ENCODE measurements at places on chromosomes 5 and 9.

- DNase-seq: peak; percentile 66
- no peaks in the 10 kb centered on the region for H3K36me3 ChIP-seq
- no peaks in the 10 kb centered on the region for H3K4me1 ChIP-seq
- no peaks in the 10 kb centered on the region for H3K27me3 ChIP-seq
Observed at GRCh38 chr9:110217656-110218099, 9.7 kb upstream of the C9orf152 start.

DNA sequence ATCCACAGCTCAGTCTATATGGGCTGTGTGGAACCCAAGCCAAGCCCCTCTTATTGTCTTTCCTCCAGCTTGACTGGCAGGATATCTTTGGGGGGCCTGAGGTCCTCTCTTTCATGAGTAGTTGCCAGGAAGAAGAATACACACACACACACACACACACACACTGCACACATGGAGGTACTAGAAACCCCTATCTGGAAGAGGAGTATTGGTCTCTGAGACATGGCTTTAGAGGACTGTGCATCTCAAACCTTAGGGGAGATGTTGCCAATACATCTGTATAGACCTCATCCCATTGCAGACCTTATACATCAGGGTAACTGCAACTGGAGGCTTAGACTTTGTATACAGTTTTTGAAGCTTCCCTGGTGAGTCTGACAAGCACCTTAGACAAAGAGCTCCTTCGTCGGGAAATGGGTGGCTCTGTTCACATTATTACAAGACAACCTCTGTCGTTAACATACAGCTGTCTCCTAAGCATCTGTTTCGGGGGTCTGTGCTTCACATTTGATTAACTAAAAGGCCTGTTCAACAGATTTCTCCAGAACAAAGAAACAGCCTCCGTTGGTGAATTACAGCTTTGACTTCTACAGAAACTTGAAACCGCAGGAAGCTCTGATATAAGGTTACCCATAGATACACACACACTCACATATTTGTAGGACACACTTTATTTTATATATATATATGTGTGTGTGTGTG is 5.5 kb upstream of the ENTREP1 start:
- no peak overlapping the region for H3K27ac ChIP-seq
- peaks cover 50% of the 10 kb centered on the region for H3K27me3 ChIP-seq
- no peaks in the 10 kb centered on the region for H3K36me3 ChIP-seq
- no peak overlapping the region for H3K4me3 ChIP-seq

GRCh38 chr9:21121595-21122251 is 19.9 kb downstream of the IFNW1 start:
- no peak for DNase-seq
- no peak overlapping the region for H3K4me3 ChIP-seq
- peaks cover 19% of the 10 kb centered on the region for H3K27me3 ChIP-seq
- no peak overlapping the region for H3K27ac ChIP-seq

DNA sequence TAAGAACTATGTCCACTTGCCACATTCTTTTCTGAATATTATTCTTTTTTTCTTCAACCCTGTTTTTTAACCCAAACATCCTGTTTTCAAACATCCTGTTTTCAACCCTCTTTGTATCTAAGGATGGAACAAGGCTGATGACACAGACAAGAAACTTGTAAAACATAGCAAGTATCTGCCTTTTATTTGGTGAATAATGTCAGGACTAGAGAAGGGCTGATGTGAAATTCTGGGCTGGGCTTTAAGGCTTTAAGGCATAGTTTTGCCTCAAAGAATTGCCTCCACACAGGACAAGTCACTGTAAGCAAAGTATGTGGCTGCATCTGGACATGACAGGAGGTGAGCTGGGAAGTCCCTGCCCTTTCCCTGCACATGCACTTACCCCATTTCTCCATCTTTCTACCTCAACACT is 42.5 kb upstream of the RIC1 start:
- H3K27me3 ChIP-seq: no peaks in the 10 kb centered on the region
- DNase-seq: peak; percentile 82
- peaks cover 38% of the 10 kb centered on the region for H3K4me1 ChIP-seq
- H3K27ac ChIP-seq: peak overlapping the region; percentile 93
- H3K36me3 ChIP-seq: no peaks in the 10 kb centered on the region
- H3K4me3 ChIP-seq: 0 out of 2 replicates have a peak overlapping the region, but pooled peaks have one; percentile 3

- H3K36me3 ChIP-seq: no peaks in the 10 kb centered on the region
- no peak overlapping the region for H3K4me3 ChIP-seq
- H3K4me1 ChIP-seq: peaks cover 22% of the 10 kb centered on the region
Observed at GRCh38 chr9:95502248-95502647, 14.5 kb downstream of the PTCH1 start.

- H3K4me1 ChIP-seq: no peaks in the 10 kb centered on the region
- no peak overlapping the region for H3K27ac ChIP-seq
- H3K4me3 ChIP-seq: no peak overlapping the region
Observed at GRCh38 chr5:143860211-143860610, 48.2 kb downstream of the HMHB1 start.

DNA sequence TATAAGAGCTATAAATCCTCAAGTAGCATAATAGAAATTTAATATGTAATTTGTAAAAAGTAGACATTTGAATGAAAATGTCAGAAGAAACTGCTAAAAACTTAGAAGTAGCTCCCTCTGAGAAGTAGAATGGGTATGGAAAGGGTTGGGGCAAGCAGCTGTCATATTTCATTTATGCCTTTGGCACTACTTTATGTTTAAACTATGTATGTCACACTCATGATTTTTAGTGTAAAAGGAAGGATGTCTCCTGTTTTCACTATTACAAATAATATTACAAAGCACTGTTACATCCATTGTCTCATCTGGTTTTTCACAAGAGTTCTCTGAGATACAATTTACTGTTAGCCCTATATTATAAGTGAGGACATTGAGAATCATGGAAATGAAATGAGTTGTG is 96.3 kb upstream of the ZNF462 start:
- H3K4me3 ChIP-seq: no peak overlapping the region
- H3K4me1 ChIP-seq: no peaks in the 10 kb centered on the region

- no peak overlapping the region for H3K27ac ChIP-seq
- H3K27me3 ChIP-seq: no peaks in the 10 kb centered on the region
- no peak overlapping the region for H3K4me3 ChIP-seq
- H3K4me1 ChIP-seq: no peaks in the 10 kb centered on the region
- no peak for DNase-seq
- no peaks in the 10 kb centered on the region for H3K36me3 ChIP-seq
Observed at GRCh38 chr5:78557601-78558000, 91.0 kb downstream of the LHFPL2 start.

DNA sequence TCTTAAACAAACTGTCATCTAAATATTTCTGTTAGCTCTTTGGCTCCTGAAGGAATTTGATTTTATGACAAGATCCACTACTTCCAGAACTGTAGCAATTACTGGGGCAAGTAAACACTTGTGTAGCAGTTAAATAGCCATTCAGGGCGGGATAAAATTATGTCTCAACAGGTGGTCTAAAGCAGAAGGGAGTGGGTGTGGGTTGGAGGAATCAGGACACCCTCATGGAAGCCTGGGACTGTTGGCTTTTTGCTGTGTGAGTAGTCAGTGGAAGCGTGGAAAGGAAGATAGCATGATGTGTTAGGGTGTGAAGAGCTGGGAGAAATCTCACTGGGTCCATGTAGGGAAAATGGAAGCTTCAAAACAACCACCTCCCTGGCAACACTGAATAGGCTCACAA is 127.1 kb downstream of the FBXL7 start:
- H3K36me3 ChIP-seq: no peaks in the 10 kb centered on the region
- H3K27ac ChIP-seq: no peak overlapping the region
- peaks cover 12% of the 10 kb centered on the region for H3K4me1 ChIP-seq
- H3K4me3 ChIP-seq: no peak overlapping the region
- no peaks in the 10 kb centered on the region for H3K27me3 ChIP-seq

DNA sequence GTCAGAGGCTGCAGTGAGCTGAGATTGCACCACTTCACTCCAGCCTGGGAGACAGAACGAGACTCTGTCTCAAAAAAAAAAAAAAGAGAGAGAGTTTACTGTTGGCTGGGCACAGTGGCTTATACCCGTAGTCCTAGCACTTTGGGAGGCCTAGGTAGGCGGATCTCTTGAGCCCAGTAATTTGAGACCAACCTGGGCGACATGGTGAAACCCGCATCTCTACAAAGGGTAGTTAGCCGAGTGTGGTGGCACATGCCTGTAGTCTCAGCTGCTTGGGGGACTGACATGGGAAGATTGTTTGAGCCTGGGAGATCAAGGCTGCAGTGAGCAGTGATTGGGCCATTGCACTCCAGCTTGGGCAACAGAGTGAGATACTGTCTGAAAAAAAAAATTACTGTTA is 12.6 kb downstream of the HABP4 start:
- no peak overlapping the region for H3K4me3 ChIP-seq
- no peaks in the 10 kb centered on the region for H3K27me3 ChIP-seq
- no peak for DNase-seq
- peaks cover 5% of the 10 kb centered on the region for H3K36me3 ChIP-seq
- H3K27ac ChIP-seq: no peak overlapping the region

DNA sequence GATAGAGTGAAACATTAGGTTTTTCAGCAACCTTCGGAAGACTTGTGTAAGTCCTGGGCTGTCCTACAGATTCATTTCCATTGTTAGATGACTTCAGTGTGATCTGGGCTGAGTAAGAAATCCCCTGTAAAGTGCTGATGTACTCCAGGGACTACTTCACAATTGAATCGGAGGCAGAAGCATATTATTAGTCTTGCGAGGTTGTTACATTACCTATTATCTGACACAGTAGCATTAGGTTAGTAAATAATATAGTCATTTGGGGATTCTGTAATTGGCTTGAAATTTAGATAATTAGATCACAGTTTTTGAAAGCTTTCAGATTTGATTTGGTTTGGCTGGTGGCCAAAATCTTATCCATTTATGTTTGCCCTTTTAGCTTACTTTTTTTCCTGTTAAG is 62.4 kb downstream of the DMRT1 start:
- no peak for DNase-seq
- no peaks in the 10 kb centered on the region for H3K36me3 ChIP-seq
- no peak overlapping the region for H3K4me3 ChIP-seq
- H3K4me1 ChIP-seq: no peaks in the 10 kb centered on the region

- DNase-seq: no peak
- H3K27ac ChIP-seq: no peak overlapping the region
- peaks cover 17% of the 10 kb centered on the region for H3K4me1 ChIP-seq
- H3K4me3 ChIP-seq: no peak overlapping the region
Observed at GRCh38 chr9:69645488-69645887, 26.7 kb downstream of the APBA1 start.

- no peaks in the 10 kb centered on the region for H3K36me3 ChIP-seq
- DNase-seq: peak; percentile 32
- no peak overlapping the region for H3K4me3 ChIP-seq
- H3K27me3 ChIP-seq: no peaks in the 10 kb centered on the region
- no peak overlapping the region for H3K27ac ChIP-seq
- H3K4me1 ChIP-seq: peaks cover 16% of the 10 kb centered on the region
Observed at GRCh38 chr5:36418152-36418979, 116.7 kb upstream of the RANBP3L start.

DNA sequence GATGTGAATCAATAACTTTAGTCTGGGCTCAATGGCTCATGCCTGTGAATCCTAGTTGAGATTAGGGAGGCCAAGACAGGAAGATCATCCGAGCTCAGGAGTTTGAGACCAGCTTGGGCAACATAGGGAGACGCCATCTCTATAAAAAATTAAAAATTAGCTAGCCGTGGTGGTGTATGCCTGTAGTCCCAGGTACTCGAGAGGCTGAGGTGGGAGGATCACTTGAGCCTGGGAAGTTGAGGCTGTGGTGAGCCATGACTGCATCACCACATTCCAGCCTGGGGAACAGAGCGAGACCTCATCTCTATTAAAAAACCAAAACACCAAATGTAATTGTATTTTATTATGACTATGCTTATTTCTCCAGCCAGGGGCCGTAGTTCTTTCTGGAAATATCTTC is 69.6 kb upstream of the NR5A1 start:
- H3K27me3 ChIP-seq: no peaks in the 10 kb centered on the region
- H3K4me1 ChIP-seq: peaks cover 13% of the 10 kb centered on the region
- no peak overlapping the region for H3K4me3 ChIP-seq
- no peaks in the 10 kb centered on the region for H3K36me3 ChIP-seq

DNA sequence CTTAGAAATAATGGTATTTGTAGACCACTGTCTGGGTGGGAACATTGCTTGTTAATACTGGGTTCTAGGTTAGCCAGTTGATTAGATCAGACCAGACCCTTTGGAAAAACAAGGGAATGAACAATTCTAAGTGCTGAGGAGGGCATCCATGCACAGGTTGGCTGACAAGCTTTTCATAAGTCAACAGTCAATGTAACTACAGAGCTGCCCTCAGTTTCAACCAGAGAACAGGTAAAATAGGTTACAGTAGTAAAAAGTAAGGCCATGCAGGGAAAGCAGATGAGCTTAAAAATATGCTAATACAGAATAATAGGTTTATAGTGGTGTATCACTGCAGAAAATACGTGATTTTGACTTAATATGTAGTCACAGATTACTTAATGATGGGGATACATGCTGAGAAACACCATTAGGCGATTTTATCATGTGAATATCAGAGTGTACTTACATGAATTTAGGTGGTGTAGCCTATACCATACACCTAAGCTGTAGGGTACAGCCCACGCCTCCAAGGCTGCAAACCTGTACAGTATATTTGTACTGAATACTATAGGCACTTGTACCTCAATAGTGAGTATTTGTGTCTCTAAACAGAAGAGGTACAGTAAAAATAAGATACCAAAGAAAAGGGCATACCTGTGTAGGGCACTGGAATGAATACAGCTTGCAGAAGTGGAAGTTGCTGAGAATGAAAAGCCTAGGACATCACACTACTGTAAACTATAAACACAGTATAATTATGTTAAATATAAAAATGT is 6.1 kb upstream of the FGF18 start:
- H3K27me3 ChIP-seq: no peaks in the 10 kb centered on the region
- no peak overlapping the region for H3K4me3 ChIP-seq
- DNase-seq: no peak
- peaks cover 53% of the 10 kb centered on the region for H3K36me3 ChIP-seq
- no peak overlapping the region for H3K27ac ChIP-seq

- peak; percentile 27 for DNase-seq
- no peaks in the 10 kb centered on the region for H3K27me3 ChIP-seq
- no peaks in the 10 kb centered on the region for H3K4me1 ChIP-seq
- no peaks in the 10 kb centered on the region for H3K36me3 ChIP-seq
Observed at GRCh38 chr9:125106285-125106893, 36.9 kb downstream of the SCAI start.

GRCh38 chr5:166433679-166434078 is 1857.8 kb upstream of the WWC1 start:
- H3K4me3 ChIP-seq: no peak overlapping the region
- DNase-seq: no peak
- no peaks in the 10 kb centered on the region for H3K4me1 ChIP-seq
- no peak overlapping the region for H3K27ac ChIP-seq
- H3K27me3 ChIP-seq: no peaks in the 10 kb centered on the region

DNA sequence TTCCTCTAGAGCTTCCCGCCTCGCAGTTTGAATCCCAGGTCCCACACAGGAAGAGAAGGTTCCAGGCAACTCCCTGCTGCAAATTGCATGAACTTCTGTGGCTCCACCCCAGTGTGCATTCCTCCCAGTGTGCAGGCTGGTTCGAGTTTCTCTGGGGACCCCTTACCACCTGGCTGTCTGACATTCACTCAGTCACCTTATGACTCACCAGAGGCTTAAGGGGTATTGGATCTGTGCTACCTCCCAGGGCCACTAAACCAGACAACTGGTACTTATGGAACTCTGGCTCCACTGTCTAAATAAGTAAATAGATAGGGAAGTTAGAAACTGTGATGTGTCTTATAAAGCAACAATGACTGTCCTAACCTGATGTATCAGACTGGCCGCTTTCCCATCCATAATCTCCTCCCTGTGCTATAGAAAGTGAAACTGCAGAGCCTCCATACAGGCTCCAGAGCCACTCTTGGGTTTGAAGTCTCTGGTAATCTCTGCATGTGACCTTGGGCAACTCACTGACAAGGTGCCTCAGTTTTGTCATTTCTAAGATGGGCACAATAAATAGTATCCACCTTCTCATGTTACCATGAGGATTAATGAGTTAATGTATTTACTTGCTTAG is 720.6 kb downstream of the SEMA5A start:
- DNase-seq: peak; percentile 37
- no peaks in the 10 kb centered on the region for H3K27me3 ChIP-seq
- no peak overlapping the region for H3K27ac ChIP-seq
